IPS-NIHi11 (cell line): ENCODE measurements at places on chromosomes 6 and 20.

- DNase-seq: no peak
Observed at GRCh38 chr6:165571068-165571682, 91.9 kb downstream of the PDE10A start.

DNA sequence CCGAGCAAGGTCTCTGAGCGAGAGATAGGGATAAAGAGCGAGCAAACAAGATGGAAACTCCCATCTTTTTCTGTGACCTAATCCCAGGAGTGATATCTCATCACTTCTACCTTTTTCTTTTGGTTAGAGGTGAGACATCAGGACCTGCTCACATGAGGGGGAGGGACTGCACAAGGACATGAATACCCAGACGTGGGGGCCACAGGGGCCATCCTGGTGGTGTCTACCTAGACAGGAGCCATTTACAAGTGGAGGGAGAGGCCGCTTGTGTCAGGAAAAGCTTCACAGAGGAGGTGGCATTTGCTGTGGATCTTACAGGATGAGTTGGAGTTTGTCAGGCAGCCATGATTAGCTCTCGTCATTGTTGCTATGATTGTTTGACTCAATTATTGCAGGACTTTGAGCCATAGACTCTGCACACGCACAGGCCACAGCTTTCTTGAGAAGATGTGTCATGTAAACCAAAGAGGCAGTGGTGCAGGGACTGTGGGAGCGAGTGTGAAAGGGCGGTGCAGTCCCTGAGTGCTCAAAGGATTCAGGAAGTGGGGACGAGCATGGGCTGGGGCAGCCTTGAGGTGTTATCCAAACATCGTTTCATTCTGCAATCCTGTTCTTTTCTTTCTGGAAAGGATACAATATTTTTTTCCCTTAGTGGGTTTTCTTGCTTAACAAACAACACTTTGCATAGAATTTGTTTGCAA, 7.7 kb downstream of the NPEPL1 start:
- DNase-seq: no peak

DNA sequence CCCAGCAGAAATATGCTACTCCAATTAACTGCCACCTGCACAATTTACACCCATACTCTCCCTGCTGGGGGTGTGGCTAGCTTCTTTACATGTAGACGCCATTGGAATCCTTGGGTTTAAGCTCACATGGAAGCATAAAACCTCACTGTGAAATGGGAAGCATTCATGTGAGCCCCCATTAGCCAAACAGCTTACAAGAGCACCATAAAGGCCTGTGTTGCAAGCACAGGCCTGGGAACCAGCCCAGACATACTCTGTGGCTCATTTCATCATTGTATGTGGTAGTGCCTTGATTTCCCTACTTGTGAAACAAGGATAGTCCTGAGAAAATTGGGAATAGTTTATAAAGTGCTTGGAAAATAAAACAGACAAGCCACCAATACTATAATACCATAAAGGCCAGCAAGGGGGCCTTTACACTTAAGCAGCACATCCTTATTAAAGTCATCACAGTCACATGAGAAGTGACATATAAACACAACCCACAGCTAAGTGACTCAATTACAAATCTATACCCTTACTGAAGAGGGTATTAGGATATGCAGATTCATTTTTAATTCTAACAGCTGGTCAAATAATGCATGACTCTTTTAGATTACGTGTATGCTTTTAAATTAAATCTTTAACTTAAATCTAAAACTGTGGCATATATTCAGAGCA, 6.8 kb downstream of the ADNP start:
- no peak for DNase-seq

DNA sequence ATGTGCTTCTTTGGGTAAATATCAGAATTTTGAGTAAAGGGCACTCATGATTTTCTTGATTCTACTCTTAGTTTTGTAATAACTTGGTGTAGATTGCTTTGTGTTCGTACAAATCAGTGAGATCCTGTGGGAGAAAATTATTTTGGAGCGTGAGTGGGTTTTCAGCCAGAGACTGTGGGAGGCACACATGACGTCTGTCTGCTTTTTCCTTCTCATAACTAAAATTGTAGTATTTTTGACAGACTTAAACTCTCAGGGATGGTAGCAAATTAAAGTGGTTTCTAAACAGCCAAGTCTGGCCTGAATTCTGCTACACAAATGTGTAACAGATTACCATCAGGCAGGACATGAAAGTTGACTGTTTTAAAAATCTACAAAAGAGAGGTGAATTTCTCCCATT, 222.6 kb downstream of the OTOR start:
- no peak for DNase-seq

- DNase-seq: no peak
Observed at GRCh38 chr6:33828764-33829731, 25.2 kb upstream of the MLN start.

DNA sequence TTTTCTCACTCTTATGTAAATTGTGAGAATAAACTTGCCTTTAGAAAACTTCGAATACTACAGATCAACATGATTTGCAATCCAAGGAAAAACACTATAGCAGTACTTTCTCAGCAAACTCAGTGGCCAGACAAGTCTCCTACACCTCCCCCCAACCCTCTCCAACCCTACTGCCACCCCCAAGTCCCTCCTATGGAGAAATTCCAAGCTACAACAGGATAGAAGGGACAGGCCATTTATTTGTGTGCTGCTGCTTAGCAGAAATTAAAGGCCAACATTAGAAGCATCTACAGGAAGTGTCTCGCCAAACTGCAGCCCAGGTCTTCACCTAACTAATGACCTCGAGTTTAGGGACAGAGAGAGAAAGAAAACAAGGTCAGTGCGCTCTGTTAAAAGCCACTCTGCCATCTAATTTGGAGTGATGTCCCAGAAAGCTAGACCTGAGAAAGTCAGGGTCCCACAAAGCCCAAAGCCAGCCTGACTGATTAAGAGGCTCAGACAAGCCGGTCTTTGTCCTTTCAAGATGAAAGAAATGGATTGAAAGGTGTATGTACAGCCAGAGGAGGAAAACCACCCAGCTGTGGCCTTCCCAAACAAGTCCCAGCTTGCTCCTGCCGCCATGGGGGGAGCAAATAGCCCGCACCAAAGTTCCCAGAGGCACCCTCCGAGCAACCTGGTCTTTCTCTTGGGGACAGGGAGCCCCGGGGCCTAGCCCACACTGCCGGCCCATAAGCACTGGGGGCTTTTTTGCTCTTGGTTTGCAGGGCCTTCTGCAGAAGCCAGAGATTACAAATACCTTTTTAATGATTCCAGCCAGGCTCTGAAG, 3.4 kb downstream of the BMP7 start:
- DNase-seq: no peak

DNA sequence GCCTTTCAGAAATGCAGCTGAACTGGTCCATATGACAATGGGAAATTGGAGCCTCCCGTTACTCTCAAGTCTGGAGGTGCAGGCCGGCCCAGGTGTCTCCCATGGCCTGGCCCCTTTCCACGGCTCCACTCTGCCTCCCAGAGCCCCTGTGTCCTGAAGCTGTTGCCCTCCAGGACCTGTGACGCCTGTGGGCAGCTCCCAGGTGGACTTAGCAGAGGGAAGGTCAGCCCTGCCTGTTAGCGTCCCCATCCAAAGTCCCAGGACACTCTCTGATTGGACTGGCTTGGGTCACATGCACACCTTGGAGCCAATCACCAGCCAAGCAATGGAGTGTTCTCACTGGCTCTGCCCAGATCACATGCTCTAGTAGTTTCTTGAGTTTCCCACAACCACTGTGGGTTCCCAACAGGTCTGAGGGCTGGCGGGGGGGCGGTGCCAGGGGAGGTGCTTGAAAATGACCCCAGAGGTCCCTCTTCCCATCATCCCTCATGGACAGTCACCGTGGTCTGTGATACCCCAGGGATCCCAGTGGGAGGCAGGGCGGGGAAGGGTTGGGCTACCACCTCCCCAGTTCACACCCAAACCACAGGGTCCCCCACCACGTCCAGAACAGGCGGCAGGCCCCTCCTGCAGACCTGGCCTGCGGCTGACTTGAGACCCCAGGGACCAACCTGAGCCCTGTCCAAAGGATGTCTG, 135.6 kb downstream of the TAF4 start:
- DNase-seq: no peak

GRCh38 chr6:29530671-29531310, 28.7 kb downstream of the UBD start:
- DNase-seq: no peak

DNA sequence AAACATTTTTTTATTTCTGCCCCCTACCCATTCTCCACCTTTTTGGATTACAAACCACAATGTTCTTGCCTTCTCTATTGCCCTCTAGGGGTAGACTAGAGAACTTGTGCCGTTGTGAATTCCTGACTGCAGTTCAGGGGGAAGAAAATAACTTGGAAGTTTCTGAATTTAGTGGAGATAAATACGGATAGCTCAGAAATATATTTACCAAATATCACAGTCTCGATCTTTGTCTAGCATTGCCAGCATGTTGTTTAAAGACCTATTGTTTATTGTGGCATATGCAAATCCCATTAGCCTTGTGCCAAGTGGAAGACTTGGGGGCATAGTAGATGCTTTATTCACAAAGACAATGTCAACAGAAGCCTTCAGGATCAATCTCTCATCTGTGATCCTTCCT, 154.1 kb upstream of the MMS22L start:
- DNase-seq: peak; percentile 43

GRCh38 chr20:56974499-56975250, 291.8 kb downstream of the BMP7 start:
- DNase-seq: peak; percentile 70

GRCh38 chr6:3159805-3160781, 2.7 kb upstream of the TUBB2A start:
- DNase-seq: no peak

- no peak for DNase-seq
Observed at GRCh38 chr6:161445021-161445799, 171.3 kb upstream of the AGPAT4 start.

DNA sequence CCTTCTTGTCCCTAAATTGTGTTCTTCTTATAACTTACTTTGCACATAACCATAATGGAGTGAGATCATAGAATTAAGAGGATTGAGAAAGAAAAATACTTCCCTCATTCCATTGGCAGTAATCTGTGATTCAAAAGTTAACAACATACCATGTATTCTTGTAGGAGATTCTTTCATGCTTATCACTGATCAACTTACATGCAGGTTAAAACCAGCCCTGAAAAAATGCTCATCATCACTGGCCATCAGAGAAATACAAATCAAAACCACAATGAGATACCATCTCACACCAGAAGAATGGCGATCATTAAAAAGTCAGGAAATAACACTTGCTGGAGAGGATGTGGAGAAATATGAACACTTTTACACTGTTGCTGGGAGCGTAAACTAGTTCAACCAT, 36.5 kb upstream of the GFRAL start:
- no peak for DNase-seq

DNA sequence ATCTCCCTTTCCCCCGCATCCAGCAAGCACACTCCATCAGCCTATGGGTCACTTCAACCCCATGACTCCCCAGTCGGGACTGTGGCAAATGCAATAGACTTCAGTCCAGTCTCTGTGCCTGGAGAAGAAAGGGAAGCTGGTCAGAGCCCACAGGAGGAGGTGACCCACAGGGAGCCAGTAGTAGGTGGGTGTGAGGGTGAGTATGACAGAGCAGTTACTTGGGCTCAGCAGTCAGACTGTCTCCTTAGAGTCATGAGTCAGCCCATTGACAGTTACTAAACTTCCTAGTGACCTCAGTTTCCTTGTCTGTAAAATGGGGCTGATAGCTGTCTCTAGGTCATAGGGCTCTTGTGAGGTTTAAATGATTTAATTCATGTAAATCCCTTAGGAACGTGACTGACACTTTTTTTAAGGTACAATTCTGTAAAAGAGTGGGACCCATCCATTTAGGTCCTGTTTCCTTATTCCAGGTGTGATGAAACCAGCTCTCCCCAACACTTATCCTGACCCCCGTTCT, 33.9 kb upstream of the HLA-C start:
- DNase-seq: no peak

- no peak for DNase-seq
Observed at GRCh38 chr6:141183368-141183767, 949.4 kb upstream of the GJE1 start.

DNA sequence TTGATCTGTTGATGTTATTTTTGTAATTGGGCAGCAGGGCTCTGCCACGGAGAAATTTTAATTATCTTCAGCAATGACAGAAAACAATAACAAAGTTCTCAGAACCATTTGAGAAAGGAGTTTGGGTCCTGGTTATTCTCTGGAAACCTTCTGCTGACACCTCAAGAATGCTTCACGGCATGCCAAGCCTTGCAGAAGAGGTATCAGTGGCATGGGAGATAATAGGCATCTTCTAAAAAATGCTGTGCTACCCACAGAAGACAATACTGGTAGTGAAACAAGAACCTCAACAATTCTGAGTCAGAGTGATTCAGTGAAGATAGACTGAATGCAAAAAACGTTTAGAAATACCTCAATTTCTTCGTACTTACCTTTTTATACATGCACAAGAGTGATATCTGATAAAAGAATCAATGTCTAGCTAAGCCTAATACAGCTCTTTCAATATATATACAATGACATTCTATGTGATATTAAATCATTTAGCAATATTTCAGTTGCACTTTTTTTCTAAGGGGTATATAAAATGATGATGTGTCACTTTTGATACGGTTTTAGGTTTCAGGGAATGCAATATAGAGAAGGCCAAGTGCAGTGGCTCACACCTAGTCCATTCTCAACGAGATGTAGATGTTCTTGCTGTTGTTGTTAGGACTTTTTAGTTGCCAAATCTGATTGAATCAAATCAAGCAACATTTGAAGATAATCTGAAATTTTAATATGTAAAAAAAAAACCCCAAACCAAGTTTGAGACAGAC, 110.4 kb upstream of the COL21A1 start:
- no peak for DNase-seq

- DNase-seq: no peak
Observed at GRCh38 chr6:163897669-163898068, 483.2 kb downstream of the QKI start.

DNA sequence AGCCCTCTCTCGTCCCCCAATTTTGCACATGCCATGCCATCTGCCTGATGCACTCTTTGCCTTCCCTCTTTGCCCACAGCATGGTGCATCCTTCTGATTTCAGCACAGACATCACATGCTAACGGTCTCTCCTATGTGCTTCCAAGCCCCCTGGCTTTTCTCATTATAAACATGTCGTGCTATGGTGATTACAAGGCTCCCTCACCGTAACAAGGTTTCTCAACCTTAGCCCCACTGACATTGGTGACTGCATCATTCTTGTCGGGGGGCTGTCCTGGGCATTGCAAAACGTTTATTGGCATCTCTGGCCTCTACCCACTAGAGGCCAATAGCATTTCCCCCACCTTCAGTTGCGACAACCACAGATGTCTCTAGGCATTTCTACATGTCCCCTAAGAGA, 187.2 kb downstream of the TFAP2C start:
- no peak for DNase-seq

- no peak for DNase-seq
Observed at GRCh38 chr6:111870742-111871064, 2.5 kb downstream of the FYN start.

- no peak for DNase-seq
Observed at GRCh38 chr20:3930265-3931206, 41.3 kb downstream of the PANK2 start.

GRCh38 chr20:20549267-20549612, 163.2 kb downstream of the RALGAPA2 start:
- no peak for DNase-seq

DNA sequence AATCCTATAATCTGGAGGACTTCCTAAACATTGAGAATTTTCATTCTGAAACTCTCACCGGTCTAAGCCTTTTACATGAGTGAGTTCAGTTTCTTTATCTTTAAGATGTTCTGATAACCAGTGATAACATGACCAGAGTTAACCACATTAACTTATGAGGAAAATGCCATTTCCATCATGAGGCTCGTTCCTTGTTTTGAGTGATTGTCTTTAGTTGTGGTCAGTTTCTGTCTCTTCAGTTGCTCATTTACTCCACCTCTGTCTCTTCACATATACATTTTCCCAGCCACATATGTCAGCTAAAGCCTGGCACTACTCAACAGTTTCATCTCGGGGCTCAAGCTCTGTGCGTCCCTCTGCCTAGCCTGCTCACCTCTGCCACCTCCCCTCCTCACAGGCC, 70.4 kb downstream of the JAG1 start:
- no peak for DNase-seq
